ENCODE measurements at places on chromosomes 16 and 17.

- no peak for DNase-seq
Observed at GRCh38 chr16:19578378-19578971, 23.0 kb downstream of the VPS35L start.

DNA sequence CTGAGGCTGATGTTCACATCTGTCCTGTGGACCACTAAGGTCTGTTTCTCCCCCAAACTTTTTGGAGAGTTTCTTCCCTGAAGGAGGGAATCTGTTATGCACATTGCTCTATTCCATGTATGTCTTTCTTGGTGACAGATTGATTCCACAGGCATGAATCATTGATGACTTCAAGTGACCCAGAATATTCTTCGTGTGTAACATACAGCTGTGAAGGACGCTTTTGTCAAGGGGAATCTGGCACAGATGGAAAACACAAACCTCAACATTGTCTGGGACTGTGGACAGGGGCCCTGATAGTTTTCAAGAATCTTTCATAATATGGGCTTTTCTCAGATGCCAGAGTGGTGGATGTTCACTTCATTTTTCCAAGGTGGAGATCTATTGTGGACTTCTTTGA lies 223.1 kb upstream of the MAF start:
- DNase-seq, result no peak

- DNase-seq, result no peak
Observed at GRCh38 chr16:71843572-71843971, 2.2 kb upstream of the ATXN1L start.

- DNase-seq, result no peak
Observed at GRCh38 chr17:66552371-66552770, 250.0 kb downstream of the PRKCA start.

- no peak for DNase-seq
Observed at GRCh38 chr16:72029567-72030271, 21.2 kb downstream of the DHODH start.

DNA sequence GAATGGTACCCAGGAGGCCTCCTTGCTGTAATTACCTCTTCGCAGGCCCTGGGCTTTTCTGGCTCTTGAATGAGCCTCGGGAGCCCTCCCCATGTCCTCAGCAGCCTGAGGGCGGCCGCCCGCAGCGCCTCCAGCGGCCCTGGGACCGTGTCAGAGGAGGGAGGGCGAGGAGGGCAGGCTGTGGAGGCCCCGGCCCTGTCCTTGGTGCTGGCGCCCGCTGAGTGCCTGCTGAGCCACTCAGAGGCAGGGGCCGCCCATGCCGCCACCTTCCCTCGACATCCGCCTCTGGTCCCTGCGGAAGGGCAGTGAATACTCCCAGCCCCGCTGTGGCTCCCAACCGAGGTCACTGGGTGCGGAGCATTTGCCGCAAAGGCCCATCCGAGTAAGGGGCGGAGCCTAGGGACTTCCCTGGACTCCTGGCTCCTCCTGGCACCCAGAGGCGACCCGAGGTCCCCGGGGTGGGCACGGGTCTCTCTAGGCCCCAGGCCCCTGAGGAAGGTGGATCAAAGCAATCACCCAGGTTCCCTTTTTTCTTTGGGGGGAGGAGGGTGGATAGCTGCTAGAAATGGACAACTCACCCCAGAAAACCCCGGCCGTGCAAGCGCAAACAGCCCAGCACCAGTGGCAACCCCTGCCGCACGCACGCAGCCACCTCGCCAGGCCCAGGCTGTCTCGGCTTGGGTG lies 2.8 kb downstream of the RBFOX3 start:
- DNase-seq, result peak; percentile 17

DNA sequence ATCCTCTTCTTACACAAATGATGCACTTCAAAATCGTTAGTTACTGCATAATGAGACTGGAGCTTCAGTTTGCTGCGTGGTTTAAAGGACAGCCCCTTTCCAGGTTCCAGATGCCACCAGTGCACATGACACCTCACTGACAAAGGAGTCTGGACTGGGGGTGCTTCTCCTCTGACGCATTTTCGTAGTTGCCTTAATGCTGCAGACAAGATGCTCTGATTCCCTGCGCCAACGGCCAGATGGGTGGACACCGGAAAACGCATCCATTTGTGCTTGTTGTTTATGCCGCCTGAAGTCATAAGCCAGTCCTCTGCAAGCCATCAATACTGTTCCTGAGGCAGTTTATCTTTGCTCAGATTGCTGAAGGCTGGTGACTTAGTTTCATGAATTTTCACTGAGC lies 16.0 kb downstream of the FBXO31 start:
- no peak for DNase-seq

- DNase-seq, result no peak
Observed at GRCh38 chr17:5762191-5762590, 177.9 kb upstream of the NLRP1 start.

DNA sequence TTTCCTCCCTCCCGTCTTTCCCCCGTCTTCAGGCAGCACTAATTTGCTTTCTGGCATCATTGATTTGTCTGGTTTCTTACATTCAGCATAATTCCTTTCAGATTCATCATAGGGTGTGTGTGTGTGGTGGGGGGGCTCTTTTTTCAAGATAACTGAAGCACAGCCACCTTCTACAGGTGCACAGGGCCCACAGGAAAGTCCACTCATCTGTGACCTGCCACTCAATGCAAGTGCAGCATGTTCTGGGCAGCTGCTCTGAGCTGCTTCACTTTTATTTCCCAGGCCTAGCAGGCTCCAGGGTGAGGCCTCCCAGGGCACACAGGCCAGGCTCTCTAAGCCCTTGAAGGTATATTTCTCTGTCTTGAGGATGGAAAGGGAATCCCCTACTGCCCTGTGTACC lies 35.2 kb upstream of the MYH10 start:
- no peak for DNase-seq

DNA sequence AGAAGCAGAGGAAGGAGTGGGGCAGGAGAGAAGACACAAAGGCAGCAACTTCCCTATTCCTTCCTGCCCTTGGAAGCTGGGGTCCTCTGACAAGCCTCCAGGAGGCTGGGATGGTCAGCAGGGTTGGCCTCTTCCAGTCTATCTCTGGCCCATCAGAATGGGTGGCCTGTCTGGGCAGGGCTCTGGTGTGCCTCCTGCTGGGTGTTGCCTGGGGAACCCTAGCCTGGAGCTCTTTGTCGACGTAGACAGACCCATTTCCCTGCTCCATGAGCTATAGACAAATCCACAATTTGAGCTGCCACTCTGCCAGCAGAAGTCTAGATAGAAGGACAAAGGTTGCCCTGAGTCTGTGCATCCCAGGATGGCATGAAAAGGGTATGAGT lies 11.4 kb downstream of the IGFBP4 start:
- no peak for DNase-seq

- no peak for DNase-seq
Observed at GRCh38 chr17:27613433-27613832, 17.6 kb upstream of the LGALS9 start.

GRCh38 chr17:29019475-29020181 lies 13.8 kb upstream of the SEZ6 start:
- DNase-seq, result no peak

- DNase-seq, result no peak
Observed at GRCh38 chr17:64331366-64331765, 59.3 kb downstream of the PECAM1 start.

- no peak for DNase-seq
Observed at GRCh38 chr17:54944796-54945195, 23.7 kb downstream of the COX11 start.

DNA sequence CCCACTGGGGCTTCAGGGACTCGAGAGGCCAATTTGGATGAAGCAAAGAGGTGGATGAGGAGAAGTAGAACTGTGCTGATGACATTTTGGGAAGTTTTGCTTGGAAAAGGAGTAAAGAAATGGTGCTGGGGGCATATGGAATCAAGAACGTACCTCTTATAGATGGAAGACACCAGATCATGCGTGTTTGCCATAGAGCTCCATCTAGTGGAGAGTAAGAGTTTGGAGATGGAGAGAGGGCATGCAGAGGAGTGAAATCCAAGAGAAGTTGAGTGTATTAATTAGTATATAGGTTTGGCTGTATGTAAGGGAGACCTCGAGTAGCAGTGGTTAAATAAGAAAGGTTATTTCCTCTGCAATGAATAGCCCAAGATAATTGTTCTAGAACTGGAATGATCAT lies 56.0 kb downstream of the SHISA6 start:
- no peak for DNase-seq

DNA sequence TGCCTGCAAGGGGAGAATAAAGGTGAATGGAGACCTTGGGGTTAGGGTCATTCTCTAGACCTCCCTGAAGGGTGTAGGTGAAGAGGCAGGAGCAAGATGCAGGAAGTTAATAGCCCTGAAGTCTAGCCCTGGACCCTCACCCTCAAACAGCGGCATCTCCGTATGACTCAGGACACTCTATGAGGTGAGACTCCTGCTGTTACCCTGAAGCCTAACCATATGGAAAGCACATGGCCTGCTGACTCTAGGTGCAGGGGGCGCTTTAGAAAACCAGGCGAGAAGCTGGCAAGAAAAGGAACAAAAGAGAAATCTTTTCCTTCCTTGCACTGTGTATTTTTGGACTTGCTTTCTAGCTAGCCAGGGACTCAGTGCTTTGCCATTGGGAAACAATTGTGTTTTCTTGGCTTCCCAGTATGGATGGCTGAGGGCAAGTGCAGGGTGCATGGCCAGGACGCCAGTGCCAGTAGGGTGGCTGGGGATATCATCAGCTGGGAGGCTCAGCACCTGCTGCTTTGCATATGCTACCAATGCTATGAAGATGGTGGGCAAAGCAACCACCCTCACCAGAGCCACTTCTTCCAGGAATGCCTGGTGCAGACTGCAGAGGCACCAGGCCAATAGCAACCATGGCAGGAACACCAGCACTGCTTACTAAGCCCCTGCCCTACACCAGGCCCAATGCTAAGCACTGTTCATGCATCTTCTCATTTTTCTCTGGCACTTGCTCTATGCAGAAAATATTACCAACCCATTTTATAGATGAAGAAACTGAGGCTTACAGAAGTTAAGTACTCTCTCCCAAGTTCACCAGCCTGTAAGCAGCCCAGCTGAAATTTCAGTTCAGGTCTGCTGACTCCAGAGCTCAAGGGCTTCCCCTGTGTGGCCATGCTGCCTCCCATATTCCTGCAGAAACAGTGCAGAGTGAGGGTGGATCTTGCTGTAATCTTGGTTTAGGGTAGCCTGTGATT lies 425.1 kb downstream of the SLC39A11 start:
- no peak for DNase-seq

DNA sequence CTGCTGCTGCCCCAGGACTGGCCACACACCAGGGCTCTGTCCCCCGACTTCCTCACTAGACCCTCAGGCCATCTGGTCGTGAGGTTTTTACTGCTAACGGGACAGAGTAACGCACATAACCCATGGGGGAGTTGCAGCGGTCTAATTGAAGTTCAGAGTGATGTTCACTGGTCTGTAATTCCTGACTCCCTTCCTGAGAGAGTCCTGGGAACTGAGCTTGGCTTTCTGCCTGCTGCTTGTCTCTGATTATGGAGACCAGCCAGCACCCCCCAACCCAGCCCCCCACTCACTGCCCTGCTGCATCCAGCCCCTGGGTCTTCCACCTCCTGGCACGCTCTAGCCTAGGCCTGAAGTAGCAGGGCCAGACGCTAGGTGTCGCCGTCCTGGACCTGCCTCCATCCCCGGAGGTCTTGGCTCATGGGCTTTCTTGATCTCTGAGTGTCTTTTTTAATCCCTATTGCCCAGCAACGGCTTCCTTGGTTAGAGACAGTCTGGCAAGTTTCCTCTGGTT lies 192.9 kb downstream of the CCDC182 start:
- DNase-seq, result peak; percentile 80

GRCh38 chr16:19588661-19589060 lies 33.2 kb downstream of the VPS35L start:
- no peak for DNase-seq

DNA sequence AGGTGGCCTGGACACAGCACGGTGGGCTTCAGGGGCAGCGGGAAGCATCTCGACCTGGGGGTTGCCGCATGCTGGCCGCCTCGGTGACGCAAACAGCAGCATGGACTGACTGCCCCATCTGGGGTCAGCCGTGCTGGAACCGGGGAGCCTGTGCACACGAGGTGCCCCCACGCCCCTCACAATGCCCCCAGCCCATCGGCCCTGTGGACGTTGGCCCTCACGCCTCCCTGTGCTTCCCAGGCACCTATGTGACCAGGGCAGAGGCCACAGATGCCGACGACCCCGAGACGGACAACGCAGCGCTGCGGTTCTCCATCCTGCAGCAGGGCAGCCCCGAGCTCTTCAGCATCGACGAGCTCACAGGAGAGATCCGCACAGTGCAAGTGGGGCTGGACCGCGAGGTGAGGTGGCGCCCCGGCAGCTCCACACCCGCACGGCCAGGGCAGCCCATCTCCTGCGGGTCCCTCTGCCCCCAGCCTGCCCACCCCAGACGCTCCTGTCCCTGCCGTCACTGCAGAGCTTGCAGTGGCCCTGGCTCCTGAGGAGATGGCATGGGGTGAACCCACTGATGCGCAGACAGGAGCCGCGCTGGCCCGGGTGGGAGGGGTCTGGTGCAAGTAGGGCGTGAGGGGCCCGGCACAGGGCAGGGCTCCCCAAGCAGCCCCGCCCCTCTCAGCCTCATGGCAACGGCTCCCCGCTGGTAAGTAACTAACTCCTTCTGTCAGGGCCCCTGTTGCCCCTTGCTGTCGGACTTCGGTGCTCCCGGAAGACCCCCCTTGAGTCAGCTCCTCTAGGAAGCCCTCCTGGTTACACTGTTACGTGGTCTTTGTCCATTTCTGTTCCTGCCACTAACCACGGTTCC lies 13.6 kb downstream of the CDH15 start:
- DNase-seq, result no peak

GRCh38 chr16:10678655-10679054 lies 16.1 kb downstream of the TEKT5 start:
- no peak for DNase-seq

GRCh38 chr16:66935314-66936011 lies at the start of gene CES2:
CES2 (plus strand) TSS chr16:66935516; CDS start chr16:66935636, 120 bp downstream.
- DNase-seq, result no peak

DNA sequence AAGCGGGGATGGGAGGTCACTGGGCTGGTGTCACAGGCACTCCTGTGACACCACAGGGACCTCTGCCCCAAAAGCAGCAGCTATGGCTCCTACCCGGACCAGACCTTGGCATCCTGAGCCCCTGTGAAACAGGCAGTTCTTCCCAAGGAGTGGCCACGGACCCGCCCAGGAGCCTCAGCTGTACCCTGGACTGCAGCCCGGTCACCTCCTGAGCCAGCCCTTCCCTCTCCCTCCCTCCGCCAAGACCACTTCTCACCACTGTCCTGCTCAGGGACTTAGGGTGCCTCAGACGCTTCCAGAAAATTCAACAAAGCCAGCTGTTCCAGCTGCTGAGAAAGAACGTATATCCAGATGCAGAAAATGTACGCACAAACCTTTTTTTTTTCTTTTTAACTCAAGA lies 13.9 kb upstream of the NCBP3 start:
- no peak for DNase-seq

- DNase-seq, result no peak
Observed at GRCh38 chr17:80817321-80817845, 174.3 kb upstream of the CHMP6 start.

GRCh38 chr17:81371910-81372760 lies 23.1 kb upstream of the BAHCC1 start:
- DNase-seq, result no peak

Data from germinal center (tissue), 1 donor.